Activated T-cell treated with anti-CD3 and anti-CD28 coated beads, Interleukin-2, amount 50 U/mL, for 1 hour (primary cell): ENCODE measurements at places on chromosomes 13 and 19.

- DNase-seq, result no peak
Observed at GRCh38 chr19:5882421-5882968, 12.2 kb upstream of the FUT5 start.

DNA sequence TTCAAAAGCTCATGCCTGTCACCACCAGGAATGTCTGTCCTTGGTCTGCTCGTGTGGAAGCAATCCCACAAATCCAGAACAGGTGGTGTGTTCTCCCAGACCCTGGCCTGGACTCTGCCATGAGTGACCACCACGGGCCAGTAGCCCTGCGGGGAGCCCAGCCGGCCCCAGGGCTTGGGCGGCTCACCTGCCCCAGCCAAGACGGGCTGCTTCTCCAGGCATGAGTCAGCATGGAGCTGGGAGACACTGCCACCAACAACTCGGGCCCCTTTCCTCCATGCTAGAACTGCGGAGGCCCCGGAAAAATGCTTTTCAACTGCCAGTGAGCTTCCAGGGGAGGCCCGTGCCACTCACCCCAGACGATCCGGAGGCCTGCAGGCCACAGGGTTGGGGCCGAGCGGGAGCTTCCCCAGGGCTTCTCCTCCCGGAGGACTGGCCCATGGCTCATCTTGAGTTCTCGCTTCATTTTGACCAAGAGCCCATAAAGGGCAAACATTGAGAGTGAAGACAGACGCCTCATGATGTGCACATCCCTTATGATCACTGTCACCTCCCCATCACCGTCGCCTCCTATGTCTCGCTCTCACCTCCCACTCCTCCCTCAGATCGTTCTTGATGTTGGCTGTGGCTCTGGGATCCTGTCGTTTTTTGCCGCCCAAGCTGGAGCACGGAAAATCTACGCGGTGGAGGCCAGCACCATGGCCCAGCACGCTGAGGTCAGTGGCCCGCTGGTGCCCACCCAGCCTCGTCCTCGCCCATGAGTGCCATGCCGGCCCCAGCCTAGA is 16.7 kb downstream of the YIPF2 start:
- no peak for DNase-seq

GRCh38 chr19:55467236-55468053 is 2.9 kb upstream of the C19orf85 start:
- DNase-seq, result peak; percentile 73

DNA sequence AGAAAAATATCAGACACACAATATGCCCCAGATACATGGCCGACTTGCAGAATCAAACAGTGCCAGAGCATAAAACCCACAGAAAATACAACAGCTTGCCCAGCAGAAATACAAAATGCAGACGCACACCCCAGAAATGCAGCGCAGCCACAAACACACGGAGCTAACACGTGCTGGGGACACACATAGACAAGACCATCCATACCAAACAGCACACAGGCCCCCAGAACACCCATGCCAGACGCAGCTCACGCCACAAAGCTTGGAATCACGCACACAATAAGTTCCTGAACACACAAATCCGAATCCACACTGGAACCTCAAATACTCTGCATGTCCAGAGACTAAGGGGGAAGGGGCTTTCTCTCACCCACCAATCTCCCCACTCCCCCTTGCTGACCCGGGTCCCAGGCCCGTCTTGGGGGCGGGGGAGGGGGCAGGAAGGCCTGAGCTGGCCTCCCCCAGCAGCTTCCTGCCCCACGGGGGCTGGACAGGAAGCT is 17.2 kb downstream of the CCDC97 start:
- no peak for DNase-seq

- DNase-seq, result peak; percentile 31
Observed at GRCh38 chr13:52738719-52739467, 727 bp downstream of the CNMD start.

- no peak for DNase-seq
Observed at GRCh38 chr13:95106562-95106961, 194.7 kb downstream of the ABCC4 start.

DNA sequence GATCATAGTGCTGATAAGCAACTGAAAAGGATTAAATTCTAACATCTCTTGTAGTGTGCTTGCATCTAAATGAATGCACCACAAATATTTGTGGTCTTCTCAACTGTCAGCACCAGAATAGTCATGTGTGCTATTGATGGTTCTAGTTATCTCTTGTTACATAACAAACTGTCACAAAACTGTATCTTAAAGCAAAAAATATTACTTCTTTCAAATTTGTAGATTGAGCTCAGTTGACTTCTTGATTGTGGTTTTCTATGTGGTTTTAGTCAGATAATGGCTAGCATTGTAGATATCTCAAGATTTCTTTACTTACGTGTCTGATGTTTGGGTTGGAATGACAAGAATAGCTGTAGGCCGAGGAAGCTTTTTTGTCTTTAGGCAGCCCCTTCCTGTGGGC is 431.3 kb downstream of the SLITRK6 start:
- DNase-seq, result no peak

DNA sequence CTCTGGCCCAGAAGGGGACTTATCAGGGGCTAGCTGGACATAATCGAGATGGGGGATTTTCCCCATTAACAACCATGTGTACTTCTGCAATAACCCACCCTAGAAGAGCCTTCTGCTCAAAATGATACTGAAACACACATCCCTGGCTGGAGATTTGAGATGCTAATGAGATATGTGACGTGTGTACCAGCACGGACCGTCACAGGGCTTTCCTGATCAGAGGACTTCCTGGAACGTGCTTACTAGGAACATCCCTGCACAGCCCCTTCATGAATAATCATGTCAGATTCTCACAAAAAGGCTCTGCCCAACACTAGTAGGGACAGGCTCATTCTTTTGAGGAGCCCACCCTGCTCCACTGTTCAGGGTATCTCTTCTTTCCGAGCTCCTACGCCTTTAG is 6.5 kb upstream of the ERVV-1 start:
- no peak for DNase-seq

GRCh38 chr19:36051236-36051635 is 2.8 kb downstream of the THAP8 start:
- no peak for DNase-seq
